Neural progenitor cell (in vitro differentiated cells): ENCODE measurements at places on chromosomes 5 and 9.

DNA sequence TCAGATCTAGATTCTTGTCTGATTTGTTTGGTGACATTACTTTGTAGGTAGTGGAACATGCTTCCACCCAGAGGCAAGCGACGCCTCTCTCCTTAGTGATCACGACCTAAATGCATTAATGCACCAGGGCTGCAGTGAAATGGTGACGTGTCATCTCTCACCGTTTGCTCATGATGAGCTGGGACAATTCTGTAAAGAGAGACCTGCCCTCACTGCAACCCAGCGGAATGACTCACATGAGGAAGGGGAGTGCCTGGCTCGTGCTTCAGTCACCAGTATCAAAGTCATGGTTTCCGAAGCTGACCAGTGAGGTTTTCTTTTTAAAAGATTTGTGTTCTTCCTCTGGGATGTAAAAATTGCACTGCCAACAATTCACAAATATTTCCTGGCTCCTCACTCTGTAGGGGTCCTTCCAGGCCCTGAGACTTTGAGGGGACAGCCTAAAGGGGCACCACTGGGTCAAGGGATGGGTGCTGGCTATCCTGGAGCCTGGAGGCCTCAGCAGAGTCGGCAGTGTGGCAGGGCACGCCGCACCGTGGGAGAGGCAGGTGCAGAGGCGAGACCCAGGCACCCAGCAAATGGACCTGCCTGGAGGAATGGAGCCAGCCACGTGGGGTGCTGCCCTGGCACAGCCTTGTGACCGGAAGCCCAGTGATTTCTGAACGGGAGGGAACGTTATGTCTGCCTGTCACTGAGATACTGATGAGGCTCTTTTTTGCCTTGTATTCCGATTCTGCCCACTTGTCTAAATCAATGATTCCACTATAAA lies 17.3 kb downstream of the QSOX2 start:
- no peak for DNase-seq

GRCh38 chr9:113953531-113953930 lies 77.4 kb downstream of the ZNF618 start:
- no peak for DNase-seq

DNA sequence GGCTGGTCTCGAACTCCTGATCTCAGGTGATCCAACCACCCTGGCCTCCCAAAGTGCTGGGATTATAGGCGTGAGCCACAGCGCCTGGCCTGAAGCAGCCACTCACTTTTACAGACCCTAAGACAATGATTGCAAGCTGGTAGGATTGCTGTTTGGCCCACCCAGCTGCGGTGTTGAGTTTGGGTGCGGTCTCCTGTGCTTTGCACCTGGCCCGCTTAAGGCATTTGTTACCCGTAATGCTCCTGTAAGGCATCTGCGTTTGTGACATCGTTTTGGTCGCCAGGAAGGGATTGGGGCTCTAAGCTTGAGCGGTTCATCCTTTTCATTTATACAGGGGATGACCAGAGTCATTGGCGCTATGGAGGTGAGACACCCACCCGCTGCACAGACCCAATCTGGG lies 1.5 kb downstream of the CA9 start:
- peak; percentile 45 for DNase-seq

DNA sequence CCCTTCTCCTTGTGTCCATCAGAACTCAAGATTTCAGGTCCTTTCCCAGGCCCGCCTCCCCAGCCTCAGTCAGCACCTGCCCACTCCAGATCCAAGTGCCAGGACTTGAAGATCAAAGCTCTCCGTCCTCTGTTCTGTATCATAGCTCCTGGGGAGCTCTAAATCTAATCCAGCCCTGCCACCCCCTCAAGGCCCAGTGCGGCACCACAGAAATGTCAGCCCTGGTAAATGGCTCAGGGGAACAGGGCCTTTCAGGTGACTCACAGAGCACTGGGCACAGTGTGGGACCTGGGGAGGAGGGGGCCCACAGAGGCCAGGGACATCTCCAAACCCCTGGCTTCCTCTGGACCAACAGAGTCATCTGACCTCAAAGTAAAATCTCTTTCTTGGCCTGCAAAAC lies 6.0 kb downstream of the CSF2 start:
- no peak for DNase-seq

GRCh38 chr9:5622016-5622415 lies 6.9 kb upstream of the RIC1 start:
- DNase-seq = no peak
